ENCODE measurements at places on chromosomes 2 and 18.
A peak's percentile ranks its signal among the peaks of the same experiment; 100 is the strongest.

DNA sequence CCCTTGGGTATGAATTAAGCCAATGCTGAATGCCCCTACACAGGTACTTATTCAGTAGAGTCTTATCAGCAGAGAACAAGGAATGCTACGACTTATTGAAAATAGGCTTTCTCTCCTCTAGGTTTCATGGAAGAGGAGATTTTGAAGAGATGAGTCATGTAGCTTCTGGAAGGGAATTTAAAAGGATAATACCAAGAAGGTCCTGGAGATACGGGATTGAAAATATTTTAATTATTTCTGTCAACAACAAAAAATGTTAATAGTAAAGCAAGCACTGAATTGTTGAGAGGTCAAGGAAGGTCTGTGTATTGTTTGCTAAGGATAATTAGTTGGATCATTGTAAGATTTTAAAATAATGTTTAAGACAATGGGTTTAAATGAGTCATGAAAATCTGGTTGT, 293.0 kb upstream of the SPHKAP start:
- DNase-seq: no peak

DNA sequence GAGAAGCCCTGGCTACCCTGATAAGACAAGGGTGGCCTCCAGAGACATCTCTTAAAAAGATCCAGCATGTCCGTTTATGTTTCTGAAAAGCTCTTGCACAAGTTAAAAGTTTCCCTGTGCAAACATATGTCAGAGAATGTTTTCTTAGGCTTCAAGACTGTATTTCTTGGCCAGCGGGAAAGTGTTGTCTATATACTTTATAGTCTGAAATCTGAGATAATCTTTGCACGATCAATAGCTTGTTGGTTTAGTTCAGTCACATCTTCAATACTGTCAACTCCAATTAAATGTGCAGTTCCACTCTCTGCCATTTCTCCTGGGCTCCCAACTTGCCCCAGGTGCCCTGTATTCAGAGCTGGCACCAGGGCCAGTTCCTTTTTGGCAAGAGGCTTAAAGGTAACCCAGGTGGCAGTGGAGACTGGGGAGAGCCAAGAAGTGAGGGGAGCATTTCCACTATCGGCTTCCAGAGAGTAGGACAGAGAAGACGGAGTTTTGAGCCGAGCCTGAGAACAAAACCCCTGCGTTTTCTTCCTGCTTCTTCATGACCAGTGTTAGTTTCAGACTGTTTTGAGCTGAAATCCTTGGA, 64.4 kb downstream of the ACOXL start:
- no peak for DNase-seq

GRCh38 chr2:240626531-240627300, 1.4 kb downstream of the GPR35 start:
- DNase-seq: no peak

- peak; percentile 4 for DNase-seq
Observed at GRCh38 chr18:4807604-4808293, 352.6 kb upstream of the DLGAP1 start.

DNA sequence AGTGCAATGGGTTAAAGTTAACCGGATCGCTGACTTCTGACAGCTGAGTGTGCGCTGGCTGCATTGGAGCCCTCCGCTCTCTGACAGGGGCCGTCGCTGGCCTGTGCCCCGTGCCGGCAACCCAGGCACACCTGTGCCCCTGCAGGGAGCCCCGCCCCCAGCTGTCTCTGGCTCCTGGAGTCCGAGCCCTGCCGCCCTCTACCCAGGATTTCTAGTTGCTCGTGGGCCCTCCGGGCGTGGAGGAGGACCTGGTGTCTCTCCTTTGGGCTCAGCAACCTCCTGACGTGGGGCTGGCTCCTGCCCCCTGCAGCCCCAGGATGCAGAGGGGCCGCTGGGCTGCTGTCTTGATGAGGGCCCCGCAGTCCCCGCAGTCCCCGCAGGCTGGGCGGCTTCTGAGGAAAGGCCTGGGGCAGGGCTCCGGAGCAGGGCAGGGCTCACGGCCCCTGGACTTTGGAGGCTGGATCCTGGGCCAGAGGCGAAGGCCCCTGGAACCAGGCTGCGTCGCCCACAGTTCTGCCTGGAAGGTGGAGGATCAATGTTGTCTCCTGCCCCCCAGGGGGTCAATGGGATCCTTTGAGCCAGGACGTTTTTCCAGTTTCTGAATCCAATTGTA, 172.8 kb downstream of the RNF144A start:
- no peak for DNase-seq

DNA sequence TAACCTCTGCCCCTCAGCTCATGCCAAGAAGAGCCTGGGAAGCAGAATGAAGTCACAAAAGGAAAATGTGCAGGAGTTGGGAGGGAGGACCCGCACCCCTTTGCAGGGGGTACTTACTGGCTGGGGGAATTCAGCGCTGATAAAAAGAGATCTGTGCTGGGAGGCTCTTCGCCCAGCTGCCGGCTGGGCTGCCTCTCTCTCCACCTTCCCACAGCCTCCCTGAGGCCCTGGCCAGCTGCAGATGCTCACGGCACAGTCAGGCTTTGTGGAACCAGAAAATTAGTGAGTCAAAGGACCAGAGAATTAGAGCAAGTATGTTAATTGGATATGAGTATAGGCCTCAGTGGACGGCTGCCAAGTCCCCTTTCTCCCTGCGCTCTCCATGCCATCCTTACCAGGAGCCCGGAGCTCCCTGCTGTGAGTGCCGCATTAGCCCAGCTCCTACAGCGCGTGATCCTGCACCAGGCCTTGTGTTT, 181.7 kb upstream of the SH3BP4 start:
- DNase-seq: peak; percentile 39

DNA sequence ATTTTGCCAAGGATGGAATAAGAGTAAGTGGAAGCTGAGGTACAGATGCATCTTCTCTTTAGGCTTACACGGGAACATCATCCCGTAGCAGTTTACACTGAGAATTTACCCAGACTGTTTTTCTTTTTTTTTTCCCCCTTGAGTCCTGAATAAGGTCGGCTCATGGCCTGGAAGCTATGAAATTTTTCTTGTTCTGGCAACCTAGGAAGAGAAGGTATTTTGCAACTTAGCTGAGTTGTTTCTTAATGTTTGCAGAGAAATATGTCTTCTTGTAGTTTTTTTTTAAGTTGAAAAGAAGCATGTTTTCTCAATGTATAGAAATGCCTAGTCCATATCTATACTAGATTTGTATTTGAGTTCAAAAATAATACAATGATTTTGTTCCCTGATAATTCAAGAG, 712.5 kb downstream of the TDRD15 start:
- no peak for DNase-seq

- DNase-seq: no peak
Observed at GRCh38 chr2:177245010-177245422, 19.5 kb downstream of the NFE2L2 start.

DNA sequence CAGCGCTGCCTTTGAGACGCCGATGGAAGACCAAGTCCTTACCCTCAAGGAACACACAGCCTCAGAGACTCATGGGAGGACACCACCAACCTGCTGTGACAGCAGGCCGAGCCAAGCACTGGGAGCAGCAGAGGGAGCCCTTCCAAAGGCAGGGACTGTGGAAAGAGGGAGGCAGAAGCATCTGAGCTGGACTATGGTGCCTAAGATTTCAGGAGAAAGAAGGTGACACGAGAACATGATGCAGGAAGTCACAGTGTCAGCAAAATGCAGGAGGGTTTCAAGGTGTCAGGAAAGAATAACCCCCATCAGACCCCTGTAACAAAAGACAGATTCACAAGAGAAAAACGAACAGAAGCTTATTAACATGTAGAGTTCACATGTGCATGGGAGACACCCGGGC, 24.2 kb upstream of the COX7A2L start:
- no peak for DNase-seq

DNA sequence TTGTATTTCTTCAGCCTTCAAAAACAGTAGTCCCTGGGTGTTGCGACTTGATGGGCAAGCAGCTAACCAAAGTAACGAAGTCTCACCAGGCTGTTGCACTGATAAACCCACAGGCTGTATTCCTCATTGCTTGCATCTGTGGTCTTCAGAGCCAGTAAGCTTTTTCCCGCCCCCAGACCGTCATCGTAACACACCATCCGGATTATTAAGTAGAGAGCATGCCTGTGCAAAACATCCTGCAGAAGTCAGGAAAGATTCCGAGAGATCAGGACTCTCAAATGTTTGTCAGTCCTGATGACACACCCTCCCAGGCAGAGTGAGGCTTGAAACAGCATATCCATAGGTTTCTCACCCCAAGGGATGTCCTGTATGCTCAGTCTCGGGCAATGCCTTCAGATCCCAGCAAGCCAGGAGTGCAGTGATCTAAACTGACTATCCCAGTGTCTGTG, 15.9 kb downstream of the ITGB1BP1 start:
- no peak for DNase-seq

GRCh38 chr2:202769201-202769600, 102.4 kb downstream of the ICA1L start:
- no peak for DNase-seq

- no peak for DNase-seq
Observed at GRCh38 chr18:10314066-10314465, 140.4 kb upstream of the APCDD1 start.
